ENCODE measurements at places on chromosomes 13 and 19.

DNA sequence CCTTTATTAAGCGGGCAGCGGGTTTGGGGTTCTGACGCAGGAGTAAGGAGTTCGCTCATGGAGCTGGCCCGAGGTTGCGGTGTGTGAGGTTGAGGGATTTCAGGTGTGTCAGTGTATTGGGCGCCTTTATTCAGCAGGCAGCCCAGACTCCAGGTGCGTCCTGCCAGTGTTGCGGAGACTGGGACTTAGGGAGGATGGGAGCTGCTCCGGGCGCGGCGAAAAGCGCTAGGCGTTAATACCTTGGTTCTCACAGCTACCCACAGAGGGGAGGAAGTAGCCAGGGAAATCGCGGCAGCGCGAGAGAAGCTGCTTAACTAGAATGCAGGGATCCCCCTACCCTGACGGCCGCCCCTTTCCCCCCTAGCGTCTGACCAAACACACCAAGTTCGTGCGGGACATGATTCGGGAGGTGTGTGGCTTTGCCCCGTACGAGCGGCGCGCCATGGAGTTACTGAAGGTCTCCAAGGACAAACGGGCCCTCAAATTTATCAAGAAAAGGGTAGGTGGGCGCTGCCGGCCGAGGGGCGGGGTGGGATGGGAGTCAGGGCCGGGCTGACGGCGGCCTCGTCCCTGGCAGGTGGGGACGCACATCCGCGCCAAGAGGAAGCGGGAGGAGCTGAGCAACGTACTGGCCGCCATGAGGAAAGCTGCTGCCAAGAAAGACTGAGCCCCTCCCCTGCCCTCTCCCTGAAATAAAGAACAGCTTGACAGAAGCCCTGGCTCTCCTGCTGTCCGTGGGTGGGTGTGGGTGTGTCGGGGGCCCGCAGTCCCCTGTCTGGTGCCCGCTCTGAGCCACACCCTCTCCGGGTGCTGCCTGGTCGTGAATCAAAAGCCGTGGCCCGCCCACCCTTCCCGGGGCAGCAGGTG, 1.1 kb downstream of the RPL36 start:
- DNase-seq = peak; percentile 16

DNA sequence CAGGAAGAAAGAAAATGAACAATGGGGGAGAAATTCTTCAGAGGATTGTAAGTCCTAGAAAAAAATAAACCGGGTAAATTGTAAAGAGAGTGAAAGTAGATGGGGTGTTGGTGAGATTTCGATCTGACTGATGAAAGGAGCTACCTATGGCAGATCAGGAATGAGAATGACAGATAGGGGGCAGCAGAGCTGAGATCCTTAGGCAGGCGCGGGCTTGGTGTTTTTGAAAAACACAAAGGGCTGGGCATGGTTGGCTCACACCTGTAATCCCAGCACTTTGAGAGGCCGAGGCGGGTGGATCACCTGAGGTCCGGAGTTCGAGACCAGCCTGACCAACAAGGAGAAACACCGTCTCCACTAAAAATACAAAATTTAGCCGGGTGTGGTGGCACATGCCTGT, 1468.6 kb upstream of the SLC10A2 start:
- no peak for DNase-seq

- no peak for DNase-seq
Measured at GRCh38 chr19:47028195-47028601, 8.6 kb downstream of the NPAS1 start.

- no peak for DNase-seq
Measured at GRCh38 chr19:48715681-48716171, 3.8 kb downstream of the MAMSTR start.

DNA sequence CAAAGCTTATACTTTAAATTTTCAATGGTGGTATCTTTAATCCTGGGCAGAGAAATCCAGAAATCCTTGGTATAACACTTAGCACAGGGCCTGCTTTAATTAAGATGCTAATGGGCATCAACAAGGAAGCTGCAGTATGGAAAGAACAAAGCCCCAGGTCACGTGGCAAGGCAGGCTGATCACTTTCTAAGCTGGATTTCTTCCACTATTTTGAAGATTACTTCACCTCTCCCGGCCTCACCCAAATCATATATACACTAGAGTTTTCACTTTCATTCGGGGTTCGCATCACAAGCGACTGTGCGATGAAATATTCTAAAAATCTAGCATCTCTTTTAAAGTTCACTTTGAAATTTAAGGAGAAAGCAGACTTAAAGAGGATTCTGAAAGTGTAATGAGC, 71.8 kb downstream of the STARD13 start:
- DNase-seq = no peak

- peak; percentile 34 for DNase-seq
Measured at GRCh38 chr19:42092350-42092749, 16.4 kb downstream of the ZNF574 start.
